Coronary artery (tissue), 2 donors: ENCODE measurements at places on chromosomes 5 and 9.

- DNase-seq: no peak
Measured at GRCh38 chr9:18457510-18457909, 16.4 kb upstream of the ADAMTSL1 start.

- DNase-seq: no peak
Measured at GRCh38 chr9:16710888-16711287, 159.6 kb downstream of the BNC2 start.

DNA sequence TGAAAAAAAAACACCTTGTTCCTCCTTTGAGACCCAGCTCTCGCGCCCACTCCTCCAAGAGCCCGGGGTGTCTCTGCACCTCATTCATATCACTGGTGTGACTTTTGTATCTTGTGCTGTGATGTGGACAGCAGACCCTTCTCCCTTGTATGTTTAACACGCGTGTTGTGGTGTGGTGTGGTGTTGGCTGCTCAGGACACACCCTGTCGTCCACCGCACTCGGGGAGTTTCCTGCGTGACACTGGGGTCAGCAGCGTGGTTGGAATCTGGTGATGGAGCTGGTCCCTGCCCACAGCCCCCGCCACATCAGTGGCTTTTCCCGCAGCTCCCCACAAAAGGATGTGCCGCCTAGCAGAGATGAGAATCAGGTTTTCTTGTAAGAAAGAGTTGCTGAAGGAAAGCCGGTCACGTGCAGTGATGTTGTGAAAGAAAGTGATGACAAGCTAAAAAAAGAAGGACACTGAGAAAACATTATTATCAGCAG, 61.5 kb downstream of the TENT4A start:
- no peak for DNase-seq

DNA sequence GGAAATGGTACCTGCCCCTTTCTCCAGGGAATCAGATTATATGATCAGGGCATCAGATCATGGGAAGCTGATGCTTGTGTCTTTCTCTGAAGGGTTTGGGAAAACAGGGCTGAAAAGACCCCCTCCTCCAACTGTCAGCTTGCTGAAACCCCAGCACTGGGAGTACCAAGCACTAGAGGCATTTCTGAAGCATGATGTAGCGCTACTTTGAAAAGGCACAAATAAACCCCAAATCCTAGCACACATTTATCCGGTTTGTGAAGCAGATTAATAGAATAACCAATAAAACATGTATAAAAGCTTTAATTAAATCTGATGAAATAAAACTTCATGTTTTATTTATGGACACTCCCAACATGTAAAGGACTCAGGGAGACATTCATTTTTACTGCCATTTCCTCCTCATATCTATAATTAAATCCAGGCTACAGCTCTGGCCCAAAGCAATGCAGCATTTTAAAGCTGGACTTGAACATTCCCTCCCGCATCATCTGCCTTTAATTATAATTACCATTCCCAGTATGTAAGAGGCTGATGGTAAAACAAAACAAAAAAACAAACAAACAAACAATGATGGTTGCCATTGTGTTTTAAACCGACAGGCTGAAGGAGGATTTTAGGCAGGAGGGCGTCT, 298.2 kb upstream of the RFX3 start:
- no peak for DNase-seq

DNA sequence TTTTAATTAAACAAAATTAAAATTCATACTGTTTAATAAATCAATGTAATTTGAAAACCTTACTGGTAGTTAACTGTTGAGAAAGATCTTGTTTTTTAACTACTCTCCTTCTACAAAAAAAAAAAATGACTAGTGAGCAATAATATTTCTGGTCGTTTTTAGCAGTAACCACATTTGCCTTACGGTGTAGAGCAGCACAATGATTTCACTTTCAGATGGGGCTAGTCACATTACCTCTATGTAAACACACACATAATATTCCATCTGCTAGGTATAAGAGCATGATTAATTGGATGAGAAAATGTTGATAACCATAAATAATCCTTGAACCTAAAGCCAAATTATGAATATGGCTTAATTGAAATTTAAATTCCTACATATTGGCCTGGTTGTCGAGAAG, 198.1 kb downstream of the CHSY3 start:
- no peak for DNase-seq

DNA sequence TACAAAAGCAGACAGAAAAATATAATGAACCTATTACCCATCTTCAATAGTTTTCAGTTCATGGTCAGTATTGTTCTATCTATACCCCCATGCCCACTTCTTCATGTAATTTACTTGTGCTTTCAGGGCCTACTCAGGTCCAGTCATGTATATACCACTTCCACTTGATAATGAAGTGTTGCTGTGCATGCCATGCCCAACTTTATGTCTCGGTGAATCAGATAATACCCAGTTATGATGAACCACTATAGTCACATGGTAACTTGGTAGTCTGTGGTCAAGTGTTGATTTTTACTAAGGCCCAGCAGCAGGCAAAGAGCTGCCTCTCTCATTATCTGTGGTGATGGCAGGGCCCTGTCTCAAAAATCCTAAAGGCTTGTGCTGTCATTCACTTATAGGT, 70.7 kb upstream of the IL33 start:
- DNase-seq: no peak

DNA sequence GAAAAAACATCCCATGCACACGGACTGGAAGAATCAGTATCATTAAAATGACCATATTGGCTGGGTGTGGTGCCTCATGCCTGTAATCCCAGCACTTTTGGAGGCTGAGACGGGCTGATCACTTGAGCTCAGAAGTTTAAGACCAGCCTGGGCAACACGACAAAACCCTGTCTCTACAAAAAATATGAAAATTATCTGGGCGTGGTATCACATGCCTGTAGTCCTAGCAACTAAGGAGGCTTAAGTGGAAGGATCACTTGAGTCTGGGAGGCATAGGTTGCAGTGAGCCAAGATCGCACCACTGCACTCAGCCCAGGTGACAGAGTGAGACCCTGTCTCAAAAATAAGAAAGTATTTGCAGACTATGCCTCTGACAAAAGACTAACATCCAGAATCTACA, 68.4 kb downstream of the TTC39B start:
- no peak for DNase-seq

DNA sequence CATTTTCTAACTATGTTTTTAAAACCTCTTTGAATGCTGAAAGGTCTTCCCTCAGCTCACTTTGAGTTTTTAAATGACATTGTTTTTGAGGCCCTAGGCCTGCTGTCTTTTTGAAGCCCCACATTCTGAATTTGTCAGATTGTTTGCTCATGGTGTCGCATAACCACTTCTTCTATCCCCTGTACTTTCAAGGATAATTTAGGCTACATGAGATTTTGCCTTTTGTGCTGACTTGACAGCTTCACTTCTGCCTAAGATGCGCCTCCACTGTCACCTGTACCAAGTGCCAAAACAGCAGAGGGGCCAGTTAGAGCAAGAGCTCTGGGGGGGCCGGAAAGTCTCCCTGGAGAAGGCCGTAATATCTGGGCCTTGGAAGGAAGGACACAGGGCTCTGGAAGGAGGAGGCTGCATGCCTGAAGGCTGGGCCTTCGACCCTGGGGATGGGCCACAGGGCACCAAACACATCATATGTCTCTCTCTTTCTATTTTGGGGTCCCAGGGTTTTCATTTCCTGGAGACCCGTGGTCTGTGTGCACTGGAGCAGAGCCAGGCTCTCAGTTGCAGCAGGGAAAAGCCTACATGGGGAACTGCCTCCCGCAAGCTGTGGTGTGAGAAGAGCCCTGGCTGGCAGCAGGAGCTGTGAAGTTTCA, 49.1 kb downstream of the NDST1 start:
- no peak for DNase-seq
